Esophagus squamous epithelium (tissue), 5 donors: ENCODE measurements at places on chromosomes 2 and 18.

- no peak for DNase-seq
Measured at GRCh38 chr2:65835975-65836549, 403.7 kb upstream of the SPRED2 start.

DNA sequence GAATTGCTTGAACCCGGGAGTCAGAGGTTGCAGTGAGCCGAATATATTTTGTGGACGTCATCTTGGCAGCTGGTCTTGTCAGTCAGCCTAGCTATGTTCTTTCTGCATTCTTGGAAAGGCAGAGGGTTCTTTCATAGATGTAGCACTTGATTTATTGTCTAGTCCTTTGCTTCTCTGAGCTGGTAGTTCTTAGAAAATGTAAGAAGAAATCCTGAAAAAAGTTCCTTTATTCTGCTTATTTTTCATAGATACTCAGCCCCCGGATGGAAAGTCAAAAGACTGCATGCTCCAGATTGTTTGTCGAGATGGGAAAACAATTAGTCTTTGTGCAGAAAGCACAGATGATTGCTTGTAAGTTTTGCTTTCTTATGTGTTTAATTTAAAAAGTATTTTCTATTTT lies 21.3 kb downstream of the PLEKHB2 start:
- DNase-seq, result no peak

- no peak for DNase-seq
Measured at GRCh38 chr2:117985092-117985491, 28.8 kb downstream of the CCDC93 start.

DNA sequence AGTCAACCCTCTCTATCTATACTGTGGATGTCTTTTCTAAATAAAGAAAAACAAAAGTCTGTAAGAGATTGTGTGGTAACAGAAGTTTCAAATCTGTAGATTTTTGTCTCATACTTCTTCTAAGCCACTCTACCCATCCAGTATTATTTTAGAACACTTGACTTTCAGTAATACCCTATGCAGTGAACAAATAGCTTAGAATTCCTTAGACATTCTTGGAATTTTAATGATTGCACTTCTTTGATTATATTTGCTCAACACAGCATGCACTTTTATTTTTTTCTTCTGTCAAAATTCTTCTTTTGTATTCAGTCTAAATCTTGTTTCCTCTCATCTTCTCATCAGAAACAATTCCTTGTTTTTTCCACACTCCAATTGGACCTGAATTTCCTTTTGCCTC lies 1080.2 kb downstream of the SUCLG1 start:
- DNase-seq, result no peak

- no peak for DNase-seq
Measured at GRCh38 chr2:237492137-237492890, 5.3 kb downstream of the MLPH start.

- DNase-seq, result no peak
Measured at GRCh38 chr2:163737190-163737439, 1.3 kb upstream of the FIGN start.

GRCh38 chr2:215772634-215773563 lies 240.5 kb downstream of the MREG start:
- DNase-seq, result no peak

DNA sequence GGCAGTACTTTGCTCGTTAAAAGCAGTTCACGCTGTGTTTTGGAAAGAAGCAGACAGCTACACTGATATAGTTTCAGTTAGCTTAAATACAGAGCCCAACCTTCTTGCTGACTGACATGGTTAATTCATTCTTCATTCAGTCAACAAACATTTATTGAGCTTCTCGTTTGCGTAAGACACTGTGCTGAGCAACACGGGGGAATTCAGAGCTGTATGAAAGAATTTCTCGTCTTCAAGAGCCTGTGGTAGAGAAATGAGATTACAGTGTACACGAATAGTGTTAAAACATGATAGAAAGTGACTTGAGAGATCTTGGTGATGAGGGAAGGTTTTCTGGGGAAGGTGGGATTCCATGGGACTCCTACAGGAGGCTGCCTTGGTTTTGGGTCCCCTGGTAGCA lies 44.7 kb downstream of the ADAM23 start:
- DNase-seq, result no peak

DNA sequence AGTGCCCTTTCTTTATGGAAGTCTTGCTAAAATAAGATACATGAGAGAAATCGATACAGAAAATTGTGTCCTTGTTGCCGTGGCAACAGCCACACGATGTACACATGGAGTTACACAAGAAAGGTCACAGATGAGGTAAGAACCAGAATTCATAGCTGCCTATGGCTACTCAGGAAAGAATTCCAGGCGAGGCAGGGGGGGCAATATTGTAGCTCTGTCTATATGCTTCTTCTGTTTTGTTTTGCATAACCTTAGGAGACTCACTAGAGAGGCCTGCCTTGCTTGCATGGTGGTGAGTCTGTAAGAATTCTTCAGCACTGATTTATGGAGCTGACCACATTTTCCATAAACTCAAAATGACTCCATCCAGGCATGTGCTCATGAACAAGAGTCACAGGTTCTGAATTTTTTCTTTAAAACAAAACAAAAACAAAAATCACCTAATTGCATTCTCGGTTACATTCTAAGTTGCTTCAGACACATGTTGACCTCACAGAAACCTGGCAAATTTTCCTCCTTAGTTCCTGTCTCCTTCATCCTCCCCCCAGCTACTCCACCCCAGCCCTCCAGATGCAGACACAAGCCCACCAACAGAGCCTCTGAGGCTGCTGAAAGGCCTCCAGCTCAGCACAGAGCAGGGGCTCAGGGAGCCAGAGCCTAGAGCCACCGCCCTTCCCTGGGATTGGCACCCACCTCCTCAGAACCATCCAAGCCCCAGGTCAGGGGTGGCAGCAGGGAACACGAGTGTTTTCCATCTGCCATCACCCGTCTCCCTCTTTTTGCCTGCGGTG lies 183.5 kb downstream of the ANTXR1 start:
- DNase-seq, result no peak

GRCh38 chr2:42770288-42771131 lies 6.6 kb upstream of the OXER1 start:
- DNase-seq, result no peak

DNA sequence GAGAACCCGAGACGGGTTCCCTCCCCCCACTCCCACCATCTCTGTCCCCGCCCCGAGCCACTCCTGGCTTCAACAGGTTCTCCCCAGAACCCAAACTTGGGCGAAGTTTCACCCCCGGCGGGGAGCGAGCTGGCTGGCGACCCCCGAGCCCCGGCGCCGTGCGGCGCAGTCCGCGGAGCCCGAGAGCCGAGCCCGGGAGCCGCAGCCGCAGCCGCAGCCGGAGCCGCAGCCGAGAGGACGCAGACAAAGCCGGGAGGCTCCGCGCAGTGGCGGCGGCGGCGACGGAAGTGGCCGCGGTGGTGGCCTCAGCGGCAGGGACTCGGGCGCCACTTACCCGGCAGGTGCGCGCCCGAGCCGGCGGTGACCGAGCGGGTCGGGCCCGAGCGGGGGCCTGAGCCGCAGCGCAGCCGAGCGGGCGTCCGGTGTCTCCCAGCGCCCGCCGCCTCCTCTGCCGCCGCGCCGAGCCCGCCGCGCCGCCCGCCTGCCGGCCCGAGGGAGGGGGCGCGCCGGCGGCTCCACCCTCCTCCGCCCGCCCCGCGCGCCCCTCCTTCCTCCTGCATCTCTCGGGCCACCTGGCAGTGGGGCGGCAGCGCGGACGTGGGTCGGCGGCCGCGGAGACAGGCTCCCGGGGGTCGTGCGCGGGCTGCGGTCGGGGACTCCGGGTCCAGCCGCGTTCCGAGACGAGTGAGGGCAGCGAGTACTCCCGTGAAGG lies at the start of gene ECEL1:
Gene ECEL1 (minus strand): TSS at position 450 of the 712 bp plus-strand sequence. CDS start 1,181 bp downstream, outside the sequence.
- DNase-seq, result no peak

GRCh38 chr2:179460181-179460929 lies 195.7 kb upstream of the SESTD1 start:
- no peak for DNase-seq

DNA sequence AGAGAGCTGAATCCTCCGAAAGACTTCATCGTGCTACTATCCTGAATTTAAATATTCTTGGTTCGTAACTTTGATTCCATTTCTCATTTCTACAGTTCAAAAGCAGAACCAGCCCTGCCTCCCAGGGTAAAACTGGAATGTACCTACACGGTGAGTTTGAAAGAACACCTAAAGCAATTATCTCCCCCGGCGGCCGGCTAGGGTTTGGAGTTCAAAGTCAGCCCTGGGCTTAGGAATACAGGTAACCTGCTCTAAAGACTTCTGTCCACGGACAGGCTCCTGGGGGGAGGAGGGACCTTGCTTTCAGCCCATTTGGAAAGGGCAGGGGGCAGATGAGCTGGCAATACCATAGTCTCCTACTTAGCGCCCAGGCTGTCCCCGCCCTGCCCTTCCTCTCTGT lies 32.3 kb downstream of the CYP27C1 start:
- no peak for DNase-seq

DNA sequence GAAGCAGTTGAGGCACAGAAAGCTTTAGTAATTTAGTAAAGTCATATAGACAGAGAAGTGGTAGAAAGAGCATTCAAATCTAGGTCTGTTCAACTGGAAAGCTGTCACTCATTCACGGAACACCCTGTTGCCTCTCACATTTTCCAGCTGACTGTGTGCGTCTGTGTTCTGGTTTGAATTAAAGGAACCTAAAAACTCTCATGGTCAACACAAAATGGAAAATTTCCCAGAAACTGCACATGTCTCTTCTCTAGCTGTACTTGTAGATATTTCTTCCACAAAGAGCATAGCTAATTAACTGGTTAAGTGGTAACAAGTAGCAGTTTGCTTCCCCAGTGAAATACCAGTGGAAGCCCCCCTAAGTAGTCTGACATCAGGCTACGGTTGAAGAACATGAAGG lies 390.8 kb downstream of the TGIF1 start:
- DNase-seq, result no peak

DNA sequence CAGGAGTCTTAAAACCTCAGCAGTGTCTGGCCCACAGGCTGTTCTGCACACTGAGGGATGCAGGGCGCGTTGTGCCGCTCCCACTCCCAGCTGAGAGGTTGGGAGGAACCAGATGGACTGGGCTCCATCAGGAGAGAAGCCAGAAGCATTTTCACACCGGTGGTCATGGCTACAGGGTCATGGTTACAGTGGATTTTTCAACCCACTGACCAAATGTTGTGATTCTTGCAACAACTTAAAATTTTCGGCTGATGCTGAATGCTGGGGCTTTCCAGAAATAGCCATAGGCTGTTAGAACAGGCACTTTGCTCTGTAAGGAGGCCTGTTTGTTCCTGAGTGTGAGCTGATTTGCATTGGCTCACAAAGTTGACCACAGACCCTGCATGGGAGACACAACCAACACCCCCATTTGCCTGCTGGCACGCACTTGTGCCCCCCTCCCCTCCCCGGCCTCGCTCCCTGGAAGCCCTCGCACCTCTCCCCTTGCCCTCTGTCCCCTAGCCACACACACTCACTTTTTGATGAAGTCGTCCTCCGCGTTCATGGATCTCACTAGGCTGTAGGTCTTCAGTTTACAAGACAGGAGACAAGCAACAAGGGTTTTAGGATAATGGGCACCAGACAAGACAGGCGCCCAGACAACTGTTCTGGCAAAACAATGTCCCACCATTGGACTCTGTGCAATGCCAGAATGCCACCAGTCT lies 3.4 kb downstream of the LPIN1 start:
- DNase-seq, result no peak

- DNase-seq, result no peak
Measured at GRCh38 chr2:235545339-235546150, 51.7 kb downstream of the AGAP1 start.

GRCh38 chr18:3494245-3494526 lies 44.2 kb downstream of the TGIF1 start:
- no peak for DNase-seq

- DNase-seq, result no peak
Measured at GRCh38 chr2:187658952-187659525, 104.8 kb upstream of the TFPI start.

DNA sequence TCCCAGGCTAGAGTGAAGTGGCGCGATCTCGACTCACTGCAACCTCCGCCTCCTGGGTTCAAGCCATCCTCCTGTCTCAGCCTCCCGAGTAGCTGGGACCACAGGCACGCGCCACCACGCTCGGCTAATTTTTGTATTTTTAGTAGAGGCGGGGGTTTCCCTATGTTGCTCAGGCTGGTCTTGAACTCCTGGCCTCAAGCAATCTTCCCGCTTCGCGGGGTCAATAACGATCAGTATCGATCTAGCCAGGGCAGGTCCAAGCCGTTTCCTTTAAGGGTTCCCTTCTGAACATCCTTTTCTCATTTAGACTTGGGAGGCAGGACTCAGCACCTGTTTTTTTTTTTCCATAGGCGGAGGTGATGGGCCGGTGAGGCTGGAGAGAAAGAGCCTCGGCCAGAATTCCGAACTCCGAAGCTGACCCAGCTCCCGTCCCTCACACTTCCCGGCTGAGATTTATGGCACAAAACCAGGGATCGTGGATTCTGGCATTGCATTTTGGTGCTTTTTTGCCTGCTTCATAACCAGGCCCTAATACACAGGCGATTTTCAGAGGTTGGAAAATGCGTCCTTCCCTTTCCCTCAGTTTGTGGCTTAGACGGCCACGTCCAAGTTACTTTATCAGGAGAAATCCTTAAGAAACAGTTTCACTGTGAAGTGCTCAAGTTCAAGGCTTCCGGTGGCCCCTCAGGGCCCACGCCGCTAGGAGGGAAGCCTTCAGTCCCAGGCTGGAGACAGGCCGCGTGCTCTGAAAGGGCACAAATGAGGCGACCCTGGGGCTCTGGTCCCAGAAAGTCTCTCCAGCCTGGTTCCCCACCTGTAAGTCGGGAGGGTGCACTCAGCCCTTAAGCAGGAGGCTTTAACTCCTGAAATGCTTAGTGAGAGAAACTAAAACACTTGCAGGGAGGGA lies 998 bp upstream of the SLC66A3 start:
- no peak for DNase-seq

DNA sequence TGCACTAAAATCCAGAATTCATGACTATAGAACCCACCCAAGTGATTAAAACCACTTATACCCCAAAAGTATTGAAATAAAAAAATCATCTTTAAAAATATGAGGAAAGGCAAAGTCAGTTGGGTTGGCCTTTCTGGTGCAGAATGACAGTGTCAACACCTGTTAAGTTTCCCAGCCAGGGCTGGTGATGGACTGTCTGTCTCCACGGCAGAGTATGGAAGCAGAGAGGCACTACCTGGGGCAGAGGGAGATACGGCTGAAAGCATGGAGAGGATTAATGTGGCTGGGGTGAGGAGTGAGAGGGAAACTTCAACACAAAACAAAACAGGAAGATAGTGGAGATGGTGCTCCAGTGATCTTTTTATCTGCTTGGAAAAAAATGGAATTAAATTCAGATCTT lies 215.8 kb downstream of the FAM210A start:
- DNase-seq, result no peak

DNA sequence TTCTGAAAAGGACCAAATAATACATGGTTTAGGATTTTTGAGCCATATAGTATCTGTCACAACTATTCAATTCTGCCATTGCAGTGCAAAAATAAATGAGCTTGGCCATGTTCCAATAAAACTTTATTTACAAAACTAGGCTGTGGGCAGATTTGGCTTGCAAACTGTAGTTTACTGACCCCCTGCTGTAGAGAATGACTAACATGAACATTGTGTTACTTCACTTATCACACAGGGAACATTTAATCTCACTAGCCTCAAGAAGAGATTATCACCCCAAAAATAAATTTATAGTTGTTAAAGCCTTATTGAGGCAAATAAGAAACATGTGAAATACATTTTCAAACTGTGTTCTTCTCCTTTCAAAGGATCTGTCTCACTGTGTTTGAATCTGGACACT lies 766.2 kb downstream of the MBD2 start:
- DNase-seq, result no peak
